ENCODE measurements at places on chromosomes 7 and 10. TPM values are rescaled to one million over a fixed set of nuclear protein-coding genes. Genes with fewer than 3 reads are reported as not detected.
A peak's percentile ranks its signal among the peaks of the same experiment; 100 is the strongest.

DNA sequence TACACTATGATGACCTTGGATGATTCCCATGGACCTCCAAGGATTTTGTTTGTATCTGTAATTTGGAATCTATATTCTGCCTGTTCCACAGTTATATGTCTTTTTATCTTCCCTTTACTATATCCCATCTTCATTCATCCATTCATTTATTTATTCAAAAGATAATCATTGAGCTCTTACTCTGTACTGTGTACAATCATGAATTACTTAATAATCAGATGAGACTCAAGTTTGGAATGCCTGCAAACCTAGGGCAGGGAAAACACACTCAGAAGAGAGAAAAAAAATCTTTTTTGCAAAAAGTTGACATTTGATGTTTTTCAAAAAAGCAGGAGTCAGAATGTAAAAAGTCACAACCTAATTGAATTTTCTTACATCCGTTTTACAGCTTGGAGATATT lies 170.2 kb upstream of the GNAI1 start:
- H3K36me3 ChIP-seq = no peaks in the 10 kb centered on the region
- DNase-seq = no peak
- H3K27me3 ChIP-seq = no peaks in the 10 kb centered on the region
- H3K4me1 ChIP-seq = no peaks in the 10 kb centered on the region
- H3K4me3 ChIP-seq = no peak overlapping the region

DNA sequence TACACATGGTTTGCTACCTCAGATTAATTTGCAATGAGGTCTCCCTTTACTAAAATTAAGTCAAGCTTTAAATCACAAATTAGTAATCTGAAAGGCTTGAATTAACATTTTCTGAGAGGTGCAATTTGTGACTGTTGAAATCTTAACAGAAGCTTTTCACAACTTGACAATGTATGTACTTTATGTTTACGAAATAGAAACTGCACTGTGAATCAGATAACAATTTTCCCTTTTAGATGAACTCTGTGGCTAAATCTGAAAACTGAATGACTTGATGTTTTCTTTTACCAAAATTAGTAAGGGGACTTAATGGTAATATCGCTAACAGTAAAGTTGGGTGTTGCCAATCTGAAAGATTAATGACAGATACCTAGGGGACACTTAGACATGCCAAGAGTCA lies 197.6 kb downstream of the RAPGEF5 start:
- H3K27me3 ChIP-seq = peaks cover 2% of the 10 kb centered on the region
- H3K36me3 ChIP-seq = no peaks in the 10 kb centered on the region
- H3K4me3 ChIP-seq = no peak overlapping the region
- H3K4me1 ChIP-seq = no peaks in the 10 kb centered on the region
- no peak overlapping the region for H3K27ac ChIP-seq

DNA sequence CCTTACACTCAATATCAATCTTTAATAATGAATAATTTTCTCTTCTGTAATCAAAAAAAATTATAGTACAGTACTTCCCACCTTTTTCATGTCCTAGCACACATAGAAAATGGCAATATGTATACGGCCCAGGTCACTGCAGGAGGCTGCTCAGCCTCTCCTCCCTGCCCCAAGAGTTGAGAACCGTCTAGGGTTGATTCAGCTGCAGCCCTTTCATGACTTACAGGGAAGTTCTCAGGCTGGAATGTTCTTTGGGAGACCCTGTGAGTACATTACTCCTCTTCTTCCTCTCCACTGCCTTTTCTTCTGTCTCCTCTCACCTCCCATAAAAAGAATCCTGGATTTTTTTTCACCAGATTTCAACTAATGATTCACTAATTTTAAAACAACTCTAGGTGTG lies 180.0 kb downstream of the HDAC9 start:
- H3K4me3 ChIP-seq = no peak overlapping the region
- DNase-seq = no peak
- no peaks in the 10 kb centered on the region for H3K36me3 ChIP-seq
- no peaks in the 10 kb centered on the region for H3K4me1 ChIP-seq
- no peak overlapping the region for H3K27ac ChIP-seq

DNA sequence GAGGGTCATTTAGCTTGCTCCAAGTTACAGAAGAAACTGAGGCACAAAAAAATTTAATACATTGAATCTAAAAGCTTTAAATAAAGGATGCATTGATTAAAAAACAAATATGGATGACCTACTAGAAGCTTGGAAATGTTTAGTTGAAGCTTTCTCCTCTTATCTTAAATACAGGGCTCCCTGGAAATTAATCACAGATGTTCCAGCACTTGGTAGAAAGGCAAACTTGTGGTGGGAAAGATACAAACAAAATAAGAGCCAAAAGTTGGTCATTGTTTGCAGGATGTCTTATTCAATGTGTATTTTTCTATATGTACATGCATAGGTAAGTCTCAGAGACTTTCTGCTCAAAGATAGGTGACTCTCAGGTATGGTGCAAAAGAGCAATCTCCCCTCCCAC lies 40.7 kb upstream of the LYZL1 start:
- no peak overlapping the region for H3K4me3 ChIP-seq
- DNase-seq = no peak
- no peak overlapping the region for H3K27ac ChIP-seq
- no peaks in the 10 kb centered on the region for H3K4me1 ChIP-seq
- H3K36me3 ChIP-seq = no peaks in the 10 kb centered on the region

DNA sequence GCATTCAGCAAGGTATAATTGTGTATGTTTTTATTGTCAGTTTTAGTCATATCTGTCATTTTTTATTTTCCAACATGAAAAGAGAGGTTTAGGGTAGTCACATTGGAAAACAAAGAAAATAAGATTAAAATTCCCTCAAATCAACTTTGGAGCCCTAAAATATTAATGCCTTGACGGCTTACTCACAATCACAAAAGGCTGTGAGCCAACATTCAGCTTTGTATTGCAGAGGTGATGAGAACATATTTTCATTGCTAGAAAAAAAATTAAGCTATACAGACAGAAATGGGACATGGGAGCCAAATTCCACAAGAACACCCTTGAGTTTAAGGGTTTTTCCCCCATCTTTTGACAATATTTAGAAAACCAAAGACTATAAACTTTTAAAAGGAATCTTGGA lies 30.2 kb downstream of the CALD1 start:
- H3K4me1 ChIP-seq = no peaks in the 10 kb centered on the region
- no peaks in the 10 kb centered on the region for H3K36me3 ChIP-seq
- no peak for DNase-seq
- H3K27me3 ChIP-seq = no peaks in the 10 kb centered on the region
- no peak overlapping the region for H3K27ac ChIP-seq

PLXNA4 gene
- 2.3 TPM for total RNA-seq

MYPN gene
- total RNA-seq = not detected

GTF2IRD1 gene
- 1.2 TPM for total RNA-seq

DNA sequence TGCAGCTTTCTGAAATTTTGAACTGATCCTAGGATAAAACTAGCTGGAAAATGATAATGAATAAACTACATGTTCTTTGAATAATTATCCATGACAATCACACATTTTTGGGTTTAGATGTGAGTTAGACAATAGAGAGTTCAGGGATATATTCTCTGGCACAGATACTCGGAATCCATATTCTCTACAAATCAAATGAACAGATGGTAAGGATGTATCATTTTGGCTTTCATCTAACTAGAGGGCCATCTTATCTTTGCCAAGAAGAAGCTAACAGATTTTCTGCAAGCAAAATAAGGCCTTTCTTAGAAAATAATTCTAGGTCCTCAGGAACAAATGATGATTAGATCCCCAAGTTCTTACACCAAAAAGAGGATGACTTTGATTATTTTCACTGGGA lies 355.9 kb upstream of the C7orf33 start:
- no peaks in the 10 kb centered on the region for H3K4me1 ChIP-seq
- H3K27ac ChIP-seq = no peak overlapping the region
- H3K36me3 ChIP-seq = no peaks in the 10 kb centered on the region
- H3K27me3 ChIP-seq = peaks cover 6% of the 10 kb centered on the region
- DNase-seq = no peak
- H3K4me3 ChIP-seq = no peak overlapping the region

GRCh38 chr10:6928586-6928985 lies 348.5 kb upstream of the PRKCQ start:
- H3K36me3 ChIP-seq = no peaks in the 10 kb centered on the region
- peaks cover 33% of the 10 kb centered on the region for H3K4me1 ChIP-seq
- H3K4me3 ChIP-seq = no peak overlapping the region
- H3K27me3 ChIP-seq = no peaks in the 10 kb centered on the region
- peak overlapping the region; percentile 84 for H3K27ac ChIP-seq

- no peak overlapping the region for H3K4me3 ChIP-seq
- H3K27ac ChIP-seq = no peak overlapping the region
- H3K27me3 ChIP-seq = peaks cover 73% of the 10 kb centered on the region
- DNase-seq = peak; percentile 39
- peaks cover 10% of the 10 kb centered on the region for H3K4me1 ChIP-seq
These were observed 132.6 kb upstream of the PODXL start for GRCh38 chr7:131688738-131689661.

DNA sequence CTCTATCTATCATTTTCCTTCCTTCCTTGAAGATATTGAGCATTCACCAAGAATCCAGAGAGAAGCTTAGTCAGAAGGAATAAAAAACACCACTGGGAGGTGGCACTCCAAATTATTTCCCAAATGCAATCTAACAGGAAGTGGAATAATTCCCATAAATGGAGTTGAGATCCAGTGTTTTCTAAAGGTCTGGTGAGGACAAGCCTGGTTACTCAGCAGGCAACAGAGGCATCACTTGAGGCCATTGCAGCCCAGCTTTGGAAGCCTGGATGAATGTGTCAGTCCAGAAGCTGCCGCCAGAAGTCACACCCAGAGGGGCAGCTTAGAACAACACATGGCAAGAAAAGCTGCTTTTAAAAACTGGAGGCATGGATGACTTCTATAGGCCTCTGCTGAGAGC lies 288.9 kb upstream of the KLF6 start:
- H3K36me3 ChIP-seq = no peaks in the 10 kb centered on the region
- no peaks in the 10 kb centered on the region for H3K27me3 ChIP-seq
- H3K27ac ChIP-seq = peak overlapping the region; percentile 70
- H3K4me1 ChIP-seq = no peaks in the 10 kb centered on the region
- H3K4me3 ChIP-seq = no peak overlapping the region

DNA sequence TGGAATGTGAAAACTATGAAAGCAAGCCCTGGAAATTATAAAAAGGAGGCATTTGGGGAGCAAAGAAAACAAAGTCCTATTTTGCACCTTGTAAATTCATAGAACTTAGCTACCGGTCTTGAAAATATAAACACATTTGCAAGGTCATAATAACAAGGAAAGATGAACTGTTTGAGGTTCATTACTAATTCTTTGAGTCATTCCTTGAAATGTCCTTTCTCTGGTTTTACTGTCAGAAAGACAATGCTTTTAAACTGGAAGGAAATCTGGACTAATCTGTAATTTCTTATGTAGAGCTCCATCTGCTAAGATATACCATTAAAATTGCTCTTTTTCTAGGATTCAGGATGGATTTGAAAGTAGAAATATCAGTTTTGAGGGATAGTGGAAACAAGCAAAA lies 1.4 kb downstream of the ERLIN1 start:
- H3K36me3 ChIP-seq = peaks cover 2% of the 10 kb centered on the region
- H3K27me3 ChIP-seq = no peaks in the 10 kb centered on the region
- H3K27ac ChIP-seq = peak overlapping the region; percentile 2
- peaks cover 11% of the 10 kb centered on the region for H3K4me1 ChIP-seq
- no peak for DNase-seq

FOXI2 gene
- total RNA-seq = not detected
